Stimulated activated effector memory CD8-positive, alpha-beta T cell treated with anti-CD3 and anti-CD28 coated beads, Interleukin-12 subunit alpha, Interleukin-12 subunit beta, amount 100 ng/mL, for 72 hours (primary cell): ENCODE measurements at places on chromosomes 5 and 9.

- DNase-seq, result peak; percentile 87
Measured at GRCh38 chr5:147782110-147783028, at the start of gene JAKMIP2. JAKMIP2 (minus strand) TSS chr5:147782728; CDS start chr5:147671806, 110,922 bp downstream.

- no peak for DNase-seq
Measured at GRCh38 chr5:142678529-142678928, 7.4 kb downstream of the FGF1 start.

DNA sequence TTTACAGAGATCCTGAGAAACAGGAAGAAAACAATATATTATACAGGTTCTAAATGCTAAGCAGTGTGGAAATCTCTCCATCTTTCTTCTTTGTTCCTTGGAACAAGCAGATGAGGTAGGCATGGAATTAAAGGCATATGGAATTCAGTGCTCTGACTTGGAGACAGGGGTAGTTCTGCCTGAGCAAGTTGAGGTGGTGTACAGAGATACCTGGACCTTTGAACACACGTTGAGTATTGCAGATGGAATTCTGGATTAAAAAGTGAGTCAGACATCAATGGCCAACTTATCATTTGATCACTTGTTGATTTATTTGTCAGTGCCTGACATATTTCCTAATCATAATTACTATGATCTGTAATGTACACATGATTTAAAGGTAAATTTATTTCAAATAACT lies 293.9 kb upstream of the IRX4 start:
- DNase-seq, result no peak

- no peak for DNase-seq
Measured at GRCh38 chr9:536597-537511, 304.6 kb upstream of the DMRT1 start.

DNA sequence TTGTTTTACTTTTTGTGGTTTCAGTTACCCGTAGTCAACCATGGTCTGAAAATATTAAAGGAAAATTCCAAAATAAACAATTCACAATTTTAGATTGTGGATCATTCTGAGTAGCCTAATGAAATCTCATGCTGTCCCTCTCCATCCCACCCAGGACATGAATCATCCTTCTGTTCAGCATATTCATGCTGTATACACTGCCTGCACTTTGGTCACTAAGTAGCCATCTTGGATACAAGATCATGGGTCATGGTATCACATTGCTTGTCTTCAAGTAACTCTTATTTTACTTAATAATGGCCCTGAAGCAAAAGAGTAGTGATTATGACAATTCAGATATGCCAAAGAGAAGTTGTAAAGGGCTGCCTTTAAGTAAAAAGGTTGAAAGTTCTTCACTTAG lies 536.5 kb upstream of the ACO1 start:
- no peak for DNase-seq

- DNase-seq, result no peak
Measured at GRCh38 chr5:10984021-10984715, 223.1 kb upstream of the DAP start.

- no peak for DNase-seq
Measured at GRCh38 chr9:90983394-90983793, 181.8 kb downstream of the SYK start.
